ENCODE measurements at places on chromosomes 3 and 15.

- no peak for DNase-seq
Measured at GRCh38 chr3:189275852-189276251, 104.1 kb downstream of the TPRG1 start.

DNA sequence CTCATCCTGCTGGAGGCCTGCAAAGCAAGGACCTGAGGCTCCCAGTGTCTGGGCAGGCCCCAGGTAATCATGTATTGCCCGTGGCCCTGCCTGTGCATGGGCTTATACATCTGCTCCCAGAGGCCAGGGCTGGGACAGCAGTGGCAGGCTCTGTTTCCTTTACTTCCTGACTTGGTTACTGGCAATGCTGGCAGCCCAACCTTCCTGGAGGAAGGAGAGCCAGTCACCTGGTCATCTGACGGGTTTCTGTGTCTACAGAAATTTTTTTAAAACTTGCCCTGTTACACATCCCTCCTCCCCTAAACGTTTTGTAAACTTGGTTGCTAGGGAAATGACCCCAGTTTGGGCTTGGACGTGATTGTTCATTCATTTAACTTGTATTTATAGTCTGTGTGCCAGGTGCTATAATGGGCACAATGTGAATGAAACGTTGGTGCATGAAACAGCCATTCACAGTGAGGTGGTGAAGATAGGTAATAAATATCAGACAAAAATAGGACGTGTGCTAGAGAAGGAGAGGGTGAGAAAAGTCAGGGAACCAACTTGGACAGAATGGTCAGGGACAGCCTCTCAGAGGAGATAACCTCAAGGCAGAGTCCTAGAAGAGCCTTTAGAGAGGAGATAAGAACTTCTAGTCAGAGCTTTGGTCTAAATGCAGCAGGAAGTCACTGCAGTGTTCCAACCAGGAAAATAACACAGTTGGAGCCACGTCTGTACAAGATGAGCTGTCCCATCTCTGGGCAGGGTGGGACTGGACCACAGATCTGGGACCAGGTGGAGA, 14.1 kb downstream of the TEX264 start:
- no peak for DNase-seq

GRCh38 chr3:72157748-72158638, 373.0 kb upstream of the PROK2 start:
- no peak for DNase-seq

GRCh38 chr3:25038271-25038670, 389.8 kb upstream of the RARB start:
- no peak for DNase-seq

DNA sequence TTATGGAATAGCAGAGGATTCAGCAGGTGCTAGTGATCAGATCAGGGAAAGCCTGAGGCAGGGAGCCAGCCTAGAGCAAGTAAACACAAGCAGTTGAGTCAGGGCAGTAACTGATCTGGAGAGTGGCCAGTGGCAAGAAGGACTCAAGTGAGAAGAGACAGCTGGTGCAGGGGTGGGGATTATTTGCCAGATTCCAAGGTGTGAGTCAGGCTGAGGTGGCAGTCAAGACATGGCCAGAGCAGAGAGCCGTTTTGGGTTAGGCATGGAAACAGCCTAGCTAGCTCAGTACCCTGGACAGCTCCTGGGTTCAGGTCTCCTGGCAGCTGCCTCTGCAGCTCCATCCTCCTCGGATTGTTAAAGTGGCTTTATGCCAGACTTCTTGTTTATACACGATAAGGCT, 281.9 kb upstream of the ONECUT1 start:
- no peak for DNase-seq

GRCh38 chr3:171986176-171986575, 53.2 kb upstream of the FNDC3B start:
- DNase-seq = no peak

GRCh38 chr3:122322095-122323075, 2.7 kb upstream of the CSTA start:
- DNase-seq = no peak

DNA sequence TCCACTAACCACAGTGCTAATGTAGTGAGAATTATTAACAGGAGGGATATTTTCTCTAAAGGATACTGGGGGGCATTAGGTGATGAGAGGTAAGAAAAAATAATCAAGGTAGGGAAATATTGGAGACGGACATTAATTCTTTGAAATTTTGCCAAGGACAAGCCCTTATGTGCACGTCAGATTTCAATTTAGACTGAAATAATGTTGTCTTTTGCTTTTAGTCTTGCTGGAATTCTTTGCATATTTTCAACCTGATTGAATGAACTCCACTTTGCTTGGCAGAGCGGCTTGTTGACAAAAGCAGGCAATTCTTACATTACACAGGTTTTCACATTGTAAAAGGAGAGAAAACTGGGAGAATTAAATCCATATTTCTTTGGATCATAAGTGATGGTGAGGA, 25.0 kb upstream of the C3orf52 start:
- no peak for DNase-seq

GRCh38 chr3:112930771-112931170, 44.1 kb downstream of the CD200R1 start:
- DNase-seq = no peak

DNA sequence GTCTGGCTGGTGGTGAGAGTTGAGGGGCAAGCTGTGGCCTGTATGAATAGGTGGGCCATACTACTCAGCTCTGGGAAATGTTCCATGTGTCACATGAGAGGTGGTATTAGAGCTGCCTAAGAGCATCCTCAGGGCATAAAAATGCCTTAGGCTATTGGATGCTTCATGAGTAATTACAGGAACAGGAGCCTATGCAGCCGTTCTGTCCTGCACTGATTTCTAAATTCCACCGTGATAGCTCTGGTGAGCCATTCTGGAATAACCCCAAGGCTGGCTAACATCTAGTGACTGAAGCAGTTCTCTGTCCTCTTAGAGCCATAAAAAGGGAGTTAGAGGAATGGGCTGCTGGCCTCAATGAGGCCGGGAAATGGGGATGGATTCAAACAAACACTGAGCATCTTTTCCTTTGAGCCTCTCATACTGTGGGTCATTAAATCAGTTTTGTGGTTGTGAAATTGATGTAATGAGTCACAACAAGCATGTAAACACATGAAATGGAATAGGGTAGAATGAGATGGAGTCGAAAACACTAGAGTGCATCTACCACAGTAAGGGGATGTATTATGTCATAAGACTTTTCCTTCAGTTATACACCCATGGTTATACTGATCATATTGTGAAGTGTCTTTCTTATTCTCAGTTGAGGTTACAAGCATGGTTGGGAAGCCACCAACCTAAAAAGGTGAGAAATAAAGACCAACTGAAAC, 41.0 kb downstream of the DGKG start:
- no peak for DNase-seq

- DNase-seq = no peak
Measured at GRCh38 chr3:23751212-23751723, 54.5 kb upstream of the UBE2E1 start.

- no peak for DNase-seq
Measured at GRCh38 chr15:89623165-89623564, 32.1 kb downstream of the KIF7 start.

- DNase-seq = no peak
Measured at GRCh38 chr3:48765376-48765775, 48.4 kb upstream of the IP6K2 start.

GRCh38 chr3:194045289-194045688, 90.7 kb upstream of the HES1 start:
- no peak for DNase-seq

DNA sequence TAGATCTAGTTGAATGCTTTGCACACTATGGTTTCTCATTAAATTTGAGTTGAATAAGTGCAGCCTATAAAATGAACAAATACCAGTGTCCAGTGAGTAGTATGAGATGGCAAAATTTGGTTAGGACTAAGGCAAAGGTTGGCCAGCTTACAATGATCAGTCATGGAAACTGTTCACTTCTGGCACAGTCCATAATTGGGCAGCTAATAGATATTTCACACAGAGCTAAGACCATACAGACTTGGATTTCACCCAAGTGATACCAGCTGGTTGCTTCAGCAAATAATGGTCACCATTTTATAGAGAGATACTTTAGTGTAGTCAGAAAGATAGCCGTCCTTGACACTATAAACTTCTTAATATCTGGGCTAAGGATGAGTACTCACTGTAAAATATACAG, 15.7 kb downstream of the GAP43 start:
- no peak for DNase-seq

- no peak for DNase-seq
Measured at GRCh38 chr3:98855806-98856400, 45.6 kb downstream of the DCBLD2 start.

GRCh38 chr3:196654735-196655090, 15.2 kb downstream of the NRROS start:
- no peak for DNase-seq

DNA sequence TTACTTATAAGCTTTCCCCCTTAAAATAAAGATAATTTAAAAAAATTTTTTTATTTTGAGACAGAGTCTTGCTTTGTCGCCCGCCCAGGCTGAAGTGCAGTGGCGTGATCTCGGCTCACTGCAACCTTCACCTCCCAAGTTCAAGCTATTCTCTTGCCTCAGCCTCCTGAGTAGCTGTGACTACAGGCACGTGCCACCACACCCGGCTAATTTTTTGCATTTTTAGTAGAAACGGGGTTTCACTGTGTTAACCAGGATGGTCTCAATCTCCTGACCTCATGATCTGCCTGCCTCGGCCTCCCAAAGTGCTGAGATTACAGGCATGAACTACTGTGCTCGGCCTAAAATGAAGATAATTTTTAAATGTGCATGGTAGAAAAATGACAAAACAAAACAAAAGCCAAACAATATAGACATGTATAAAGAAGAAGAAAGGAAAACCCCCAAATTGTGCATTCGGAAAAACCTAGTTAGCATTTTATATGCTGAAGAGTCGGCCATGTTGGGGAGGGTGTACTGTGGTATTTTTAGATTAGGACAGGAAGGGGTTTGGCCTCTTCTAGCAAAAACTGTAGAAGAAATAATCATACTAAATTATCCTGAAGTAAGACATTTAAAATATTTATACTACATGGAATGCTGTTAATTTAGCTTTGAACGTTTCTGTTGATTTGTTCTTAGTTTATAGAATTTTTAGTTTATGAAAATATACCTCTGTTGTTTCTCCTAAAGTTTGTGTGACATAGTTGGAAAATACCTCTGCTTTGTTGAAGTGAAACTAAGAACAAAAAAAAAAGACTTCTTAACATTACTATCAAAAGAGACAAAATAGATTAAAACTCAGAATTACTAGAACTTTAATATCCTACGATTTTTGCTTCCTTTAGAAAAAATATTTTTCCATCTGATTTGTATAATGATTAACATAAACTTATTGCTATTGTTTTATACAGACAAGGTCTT, 7.4 kb downstream of the APPL1 start:
- no peak for DNase-seq

DNA sequence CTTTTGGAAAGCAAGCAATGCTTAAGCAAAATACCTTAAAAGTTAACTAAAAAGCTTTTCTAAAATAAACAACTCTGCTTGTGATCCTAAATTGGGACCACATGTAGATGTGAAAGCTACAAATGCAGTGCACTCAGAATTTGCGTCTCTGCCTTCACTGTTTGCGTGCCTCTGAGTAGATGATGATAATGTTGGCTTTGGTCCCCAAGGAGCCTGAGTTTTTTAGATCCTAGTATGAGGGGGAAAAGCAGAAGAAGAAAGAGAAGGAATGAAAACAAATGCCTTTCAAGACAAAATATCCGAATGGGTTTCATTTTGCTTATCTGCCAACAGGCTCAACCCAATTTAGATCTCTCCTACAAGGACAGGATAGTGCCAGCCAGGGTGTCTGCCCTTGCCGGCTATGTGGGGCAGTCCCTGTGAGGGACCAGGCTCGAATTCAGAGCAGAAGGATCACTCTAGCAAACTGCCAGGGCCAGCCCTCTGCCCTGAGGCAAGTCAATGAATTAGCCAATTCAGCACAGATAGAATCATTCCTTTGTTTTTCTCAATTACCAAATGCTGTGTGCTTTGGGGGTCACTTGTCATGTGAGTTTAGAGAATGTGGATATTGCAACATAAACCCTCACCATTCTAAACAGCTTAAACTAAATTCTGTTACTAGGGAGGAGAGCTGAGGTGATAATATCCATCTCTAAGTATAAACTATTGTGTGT, 28.5 kb downstream of the SCG5 start:
- DNase-seq = no peak

DNA sequence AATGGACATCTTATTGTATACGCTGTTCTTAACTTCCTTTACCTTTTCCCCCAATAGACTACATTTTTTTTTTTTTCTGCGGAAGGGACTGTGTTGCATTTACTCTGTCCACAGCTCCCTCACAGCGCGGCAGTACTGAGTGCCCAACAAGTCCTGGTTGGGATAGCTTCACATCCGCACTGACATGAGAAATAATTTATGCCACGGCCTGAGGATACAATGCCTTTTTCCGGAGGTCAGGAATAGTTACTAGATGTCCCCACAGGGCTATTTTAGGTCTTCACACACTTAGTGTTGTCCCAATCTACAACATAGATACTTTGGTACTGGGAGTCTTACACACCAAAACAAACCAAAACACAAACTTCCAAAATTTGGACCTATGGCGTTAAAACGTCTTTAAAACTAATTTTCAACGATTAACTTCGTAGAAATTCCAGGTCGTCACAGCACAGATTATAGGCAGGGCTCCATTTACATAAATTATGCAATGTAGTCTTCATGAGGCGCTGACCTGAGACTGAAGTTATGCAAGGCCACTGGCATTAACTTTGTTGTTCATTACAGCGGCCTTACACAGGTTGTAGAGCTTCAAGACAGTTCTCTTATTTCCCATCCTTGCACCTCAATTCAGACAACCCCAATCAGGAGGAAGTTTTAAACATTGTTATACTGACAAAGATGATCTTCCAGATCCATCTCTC, 989 bp upstream of the PPIB start:
- DNase-seq = no peak

DNA sequence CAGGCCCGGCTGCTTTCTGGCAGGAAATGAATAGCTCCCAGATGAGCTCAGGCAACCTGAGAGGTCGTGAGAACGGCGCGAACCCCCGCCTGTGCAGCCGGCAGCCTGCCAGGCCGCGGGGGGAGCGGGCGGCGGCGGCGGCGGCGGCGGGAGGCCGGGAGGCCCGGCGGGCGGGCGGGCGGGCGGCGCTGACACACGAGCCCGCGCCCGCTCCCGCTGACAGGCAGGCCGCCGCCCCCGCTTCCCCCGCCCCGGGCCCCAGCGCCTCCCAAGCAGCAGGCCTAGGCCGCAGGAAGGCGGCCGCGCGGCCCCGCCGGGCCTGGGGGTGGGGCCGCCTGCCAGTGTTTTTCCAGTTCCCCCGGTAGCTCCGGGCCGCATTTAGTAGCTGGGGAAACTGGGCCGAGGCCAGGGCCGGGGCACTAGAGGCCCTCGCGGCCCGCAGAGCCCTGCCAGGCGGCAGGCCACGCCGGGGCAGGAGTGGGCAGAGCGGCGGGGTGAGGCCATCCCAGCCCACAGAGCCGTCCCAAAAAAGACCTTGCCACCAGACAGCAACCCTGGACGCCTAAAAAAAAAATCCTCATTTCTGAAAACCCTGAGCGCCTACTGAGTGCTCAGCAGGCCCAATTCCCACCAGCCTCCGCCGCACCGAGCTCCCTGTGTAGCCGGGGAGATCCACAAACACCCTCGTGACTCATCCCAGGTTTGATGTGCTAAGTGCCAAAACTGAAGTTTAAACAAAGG, 5.6 kb downstream of the HES1 start:
- peak; percentile 69 for DNase-seq

Data from SK-N-DZ (cell line).